ENCODE measurements at places on chromosomes 6 and 20.

- DNase-seq, result no peak
Measured at GRCh38 chr6:74598462-74599393, 607.1 kb downstream of the COL12A1 start.

DNA sequence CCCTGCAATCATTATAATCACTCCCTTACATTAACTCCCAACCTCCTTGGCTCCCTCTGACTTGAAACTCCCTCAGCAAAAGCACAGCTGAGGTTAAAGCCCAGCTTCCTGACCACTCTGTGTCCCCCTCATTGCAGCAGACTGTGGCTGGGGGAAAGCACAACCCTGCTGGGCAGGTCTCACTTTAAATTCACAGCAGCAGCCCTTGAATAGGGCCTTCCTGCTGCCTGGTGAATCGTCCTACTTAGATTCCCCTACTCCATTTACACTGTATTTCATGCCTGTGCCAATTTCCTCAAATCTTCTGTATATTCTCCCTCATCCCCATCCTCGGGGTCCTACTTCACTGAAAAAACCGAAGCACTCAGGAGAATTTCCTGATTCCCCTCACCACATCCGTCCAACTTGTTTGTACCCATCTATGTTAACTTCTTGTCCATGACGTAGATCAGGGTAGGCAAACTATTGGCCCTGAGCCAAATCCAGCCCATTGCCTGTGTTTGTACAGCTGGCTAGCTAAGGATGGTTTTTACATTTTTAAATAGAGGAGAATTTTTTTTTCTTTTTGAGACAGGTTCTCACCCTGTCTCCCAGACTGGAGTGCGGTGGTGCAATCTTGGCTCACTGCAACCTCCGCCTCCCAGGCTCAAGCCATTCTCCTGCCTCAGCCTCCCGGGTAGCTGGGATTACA is 31.5 kb upstream of the GCM1 start:
- no peak for DNase-seq

GRCh38 chr6:42963855-42964605 is 3.5 kb downstream of the GNMT start:
- peak; percentile 60 for DNase-seq

GRCh38 chr6:170291271-170292110 is 613 bp upstream of the DLL1 start:
- peak; percentile 60 for DNase-seq

- DNase-seq, result no peak
Measured at GRCh38 chr20:49591217-49591865, 23.4 kb upstream of the PTGIS start.

GRCh38 chr6:84260196-84260595 is 32.8 kb upstream of the CEP162 start:
- DNase-seq, result no peak

GRCh38 chr6:88165844-88166492 is at the start of gene CNR1:
CNR1 (minus strand) TSS chr6:88166347; CDS start chr6:88145274, 21,073 bp downstream.
- peak; percentile 31 for DNase-seq

DNA sequence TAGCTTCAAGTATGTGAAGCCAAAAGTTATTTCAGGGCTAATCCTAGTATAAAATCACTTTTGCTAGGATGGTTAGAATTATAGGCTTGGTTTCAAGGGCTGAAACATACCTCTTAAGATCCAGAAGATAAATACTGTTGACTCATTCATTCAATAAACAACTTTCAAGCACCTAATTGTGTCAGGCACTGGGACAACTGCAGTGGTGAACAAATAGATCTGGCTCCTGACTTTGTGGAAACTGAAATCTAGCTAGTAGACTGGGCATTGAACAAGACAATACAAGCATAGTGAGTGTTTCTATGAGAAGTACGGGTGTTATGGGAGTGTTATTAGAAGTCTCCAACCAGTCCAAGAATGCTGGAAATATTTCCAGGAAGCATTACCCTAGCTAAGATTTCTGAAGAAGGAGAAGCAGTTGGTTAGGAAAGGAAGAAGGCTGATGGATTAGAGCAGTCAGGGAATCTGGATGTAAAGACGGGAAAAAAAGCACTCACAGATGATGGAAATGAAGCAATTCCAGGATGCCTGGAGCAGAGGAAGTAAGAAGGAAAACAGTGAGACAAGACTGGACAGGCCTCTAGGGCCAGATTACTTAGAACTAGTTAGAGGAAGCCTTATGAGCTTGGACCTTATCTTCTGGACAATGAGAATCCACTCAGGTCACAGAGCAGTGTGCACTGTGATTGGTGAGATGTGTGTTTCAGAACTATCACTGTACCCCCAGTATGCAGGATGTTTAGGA is 132.6 kb upstream of the RAB32 start:
- no peak for DNase-seq
